Naive thymus-derived CD8-positive, alpha-beta T cell (primary cell): ENCODE measurements at places on chromosomes 6 and 20.

- no peak overlapping the region for H3K4me3 ChIP-seq
- no peaks in the 10 kb centered on the region for H3K4me1 ChIP-seq
- peaks cover 24% of the 10 kb centered on the region for H3K27me3 ChIP-seq
These were observed 279.5 kb downstream of the TAF4 start for GRCh38 chr20:61786230-61786629.

DNA sequence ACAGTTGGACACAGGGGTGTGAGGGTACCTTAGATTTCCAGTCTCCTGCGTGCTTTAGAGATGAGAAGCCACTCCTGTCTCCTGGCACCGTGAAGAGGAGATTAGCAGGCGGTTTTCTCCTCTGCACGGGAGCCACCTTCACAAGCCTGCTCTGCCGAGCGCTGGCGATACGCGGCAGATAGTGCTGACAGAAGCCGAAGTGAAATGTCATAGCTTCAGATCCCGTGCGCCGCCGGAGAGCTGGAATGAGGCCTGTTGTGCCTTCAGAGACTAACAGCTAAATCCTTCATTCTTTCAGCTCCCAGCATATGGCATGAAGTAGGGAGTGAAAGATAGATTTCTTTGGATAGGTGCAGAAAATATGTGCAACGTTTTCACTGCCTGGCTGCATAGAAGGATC lies 371.0 kb downstream of the TAF4 start:
- H3K27me3 ChIP-seq = no peaks in the 10 kb centered on the region
- no peak for DNase-seq
- no peak overlapping the region for H3K27ac ChIP-seq
- no peak overlapping the region for H3K4me3 ChIP-seq
- no peaks in the 10 kb centered on the region for H3K4me1 ChIP-seq

GRCh38 chr6:142241061-142241460 lies 60.7 kb upstream of the ADGRG6 start:
- H3K27ac ChIP-seq = no peak overlapping the region
- H3K4me1 ChIP-seq = no peaks in the 10 kb centered on the region
- H3K27me3 ChIP-seq = no peaks in the 10 kb centered on the region

GRCh38 chr6:31156641-31157040 lies 961 bp downstream of the CCHCR1 start:
- no peak for DNase-seq
- peaks cover 15% of the 10 kb centered on the region for H3K36me3 ChIP-seq
- no peaks in the 10 kb centered on the region for H3K27me3 ChIP-seq
- H3K4me1 ChIP-seq = peaks cover 11% of the 10 kb centered on the region

- no peaks in the 10 kb centered on the region for H3K27me3 ChIP-seq
- peak overlapping the region; percentile 98 for H3K4me3 ChIP-seq
- H3K4me1 ChIP-seq = peaks cover 42% of the 10 kb centered on the region
- H3K27ac ChIP-seq = peak overlapping the region; percentile 96
These were observed 68.1 kb downstream of the HFE start for GRCh38 chr6:26155061-26155930.

- no peak for DNase-seq
- no peak overlapping the region for H3K27ac ChIP-seq
These were observed 398.7 kb downstream of the ZFAND3 start for GRCh38 chr6:38218235-38218634.

DNA sequence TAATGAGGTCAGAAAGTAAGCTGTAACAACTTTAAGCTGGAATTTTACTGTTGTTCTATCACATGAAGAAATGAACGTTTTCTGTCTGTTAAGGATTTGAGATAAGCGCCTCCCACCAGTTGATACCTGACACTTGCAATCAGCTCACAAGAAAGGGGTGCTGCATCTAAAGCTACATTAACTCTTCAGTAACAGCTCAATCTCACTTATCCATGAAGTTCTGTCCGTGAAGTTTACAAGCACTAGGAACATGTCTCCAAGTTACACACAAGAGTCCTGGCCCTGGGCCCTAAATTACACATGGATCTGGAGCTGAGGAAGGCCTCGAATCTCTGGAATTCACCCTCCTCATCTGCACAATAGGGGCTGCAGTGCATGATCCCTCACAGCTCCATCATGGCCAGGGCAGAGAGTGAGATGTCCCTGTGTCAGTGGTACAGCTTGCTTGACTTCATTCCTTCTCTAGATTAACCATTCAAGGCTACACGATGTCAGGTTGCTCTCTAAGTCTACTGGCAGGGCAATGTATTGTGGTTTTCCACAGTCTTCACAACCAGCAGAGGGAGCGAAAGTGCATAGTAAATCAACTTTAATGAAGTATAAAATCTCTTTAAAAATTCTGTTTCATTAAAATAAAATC lies 182.4 kb upstream of the MCHR2 start:
- no peak overlapping the region for H3K27ac ChIP-seq
- H3K4me3 ChIP-seq = no peak overlapping the region
- no peaks in the 10 kb centered on the region for H3K4me1 ChIP-seq
- DNase-seq = no peak
- H3K36me3 ChIP-seq = no peaks in the 10 kb centered on the region

GRCh38 chr20:8020314-8021079 lies 936 bp upstream of the TMX4 start:
- no peaks in the 10 kb centered on the region for H3K36me3 ChIP-seq
- DNase-seq = peak; percentile 58
- H3K27ac ChIP-seq = no peak overlapping the region
- H3K4me3 ChIP-seq = no peak overlapping the region
- H3K4me1 ChIP-seq = peaks cover 27% of the 10 kb centered on the region

DNA sequence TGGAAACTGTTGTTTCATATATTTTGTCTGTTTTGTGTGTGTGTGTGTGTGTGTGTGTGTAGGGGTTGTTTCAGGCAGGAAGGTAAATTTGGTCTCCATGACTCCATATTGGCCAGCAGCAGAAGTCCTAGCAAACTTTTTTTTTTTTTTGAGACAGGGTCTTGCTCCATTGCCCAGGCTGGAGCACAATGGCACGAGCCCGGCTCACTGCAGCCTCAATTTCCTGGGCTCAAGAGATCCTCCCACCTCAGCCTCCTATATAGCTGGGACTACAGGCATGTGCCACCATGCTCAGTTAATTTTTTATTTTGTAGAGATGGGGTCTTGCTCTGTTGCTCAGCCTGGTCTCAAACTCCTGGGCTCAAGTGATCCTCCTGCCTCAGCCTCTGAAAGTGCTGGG lies 75.8 kb downstream of the PRDM1 start:
- DNase-seq = no peak
- peaks cover 28% of the 10 kb centered on the region for H3K4me1 ChIP-seq
- peaks cover 3% of the 10 kb centered on the region for H3K36me3 ChIP-seq
- H3K4me3 ChIP-seq = no peak overlapping the region
- no peak overlapping the region for H3K27ac ChIP-seq

GRCh38 chr6:27505209-27506027 lies 32.5 kb upstream of the ZNF184 start:
- peaks cover 37% of the 10 kb centered on the region for H3K4me1 ChIP-seq
- H3K27ac ChIP-seq = peak overlapping the region; percentile 1
- H3K4me3 ChIP-seq = no peak overlapping the region
- no peaks in the 10 kb centered on the region for H3K36me3 ChIP-seq
- DNase-seq = peak; percentile 57
